ENCODE measurements at places on chromosomes 3 and 15.

DNA sequence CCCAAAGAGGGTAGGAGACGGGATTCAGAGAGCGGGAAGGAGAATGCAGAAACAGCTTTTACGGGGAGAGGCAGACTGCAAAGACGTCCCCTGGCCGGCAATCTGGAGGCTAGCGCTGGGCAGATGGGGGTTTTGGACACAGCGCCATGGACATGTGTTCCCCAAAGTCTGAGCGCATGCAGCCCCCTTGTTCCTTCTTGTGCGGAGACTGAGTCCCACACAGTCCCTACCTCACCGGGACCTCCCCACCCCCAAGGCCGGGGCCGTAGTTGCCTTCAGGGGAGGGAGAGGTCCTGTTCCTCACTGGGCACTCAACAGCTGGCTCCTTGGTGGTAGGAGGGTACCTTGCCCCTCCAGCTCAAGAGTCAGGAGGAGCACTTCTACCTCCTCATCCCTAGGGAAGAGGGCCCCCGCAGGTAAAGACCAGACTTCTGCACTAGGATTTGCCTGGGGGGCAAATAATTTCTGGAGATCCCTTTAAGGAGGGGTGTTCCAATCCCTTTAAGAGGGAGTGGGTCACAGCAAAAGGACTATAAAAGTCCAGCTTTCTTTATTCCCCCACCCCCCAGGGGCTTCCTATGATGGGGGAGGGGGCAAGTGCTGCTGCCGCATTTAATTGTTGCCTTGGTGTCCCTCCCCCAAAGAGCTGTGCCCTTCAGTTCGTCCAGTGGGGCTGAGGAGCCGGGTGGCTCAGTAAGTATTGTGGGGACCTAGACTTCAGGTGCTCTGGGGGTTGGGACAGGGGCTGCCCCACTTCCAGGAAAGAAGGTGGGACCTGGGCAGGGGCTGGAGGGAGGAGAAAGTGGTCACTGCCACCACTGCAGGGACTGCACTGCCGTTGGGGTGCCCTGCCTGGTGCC, 3.6 kb upstream of the BAHD1 start:
- DNase-seq = no peak

DNA sequence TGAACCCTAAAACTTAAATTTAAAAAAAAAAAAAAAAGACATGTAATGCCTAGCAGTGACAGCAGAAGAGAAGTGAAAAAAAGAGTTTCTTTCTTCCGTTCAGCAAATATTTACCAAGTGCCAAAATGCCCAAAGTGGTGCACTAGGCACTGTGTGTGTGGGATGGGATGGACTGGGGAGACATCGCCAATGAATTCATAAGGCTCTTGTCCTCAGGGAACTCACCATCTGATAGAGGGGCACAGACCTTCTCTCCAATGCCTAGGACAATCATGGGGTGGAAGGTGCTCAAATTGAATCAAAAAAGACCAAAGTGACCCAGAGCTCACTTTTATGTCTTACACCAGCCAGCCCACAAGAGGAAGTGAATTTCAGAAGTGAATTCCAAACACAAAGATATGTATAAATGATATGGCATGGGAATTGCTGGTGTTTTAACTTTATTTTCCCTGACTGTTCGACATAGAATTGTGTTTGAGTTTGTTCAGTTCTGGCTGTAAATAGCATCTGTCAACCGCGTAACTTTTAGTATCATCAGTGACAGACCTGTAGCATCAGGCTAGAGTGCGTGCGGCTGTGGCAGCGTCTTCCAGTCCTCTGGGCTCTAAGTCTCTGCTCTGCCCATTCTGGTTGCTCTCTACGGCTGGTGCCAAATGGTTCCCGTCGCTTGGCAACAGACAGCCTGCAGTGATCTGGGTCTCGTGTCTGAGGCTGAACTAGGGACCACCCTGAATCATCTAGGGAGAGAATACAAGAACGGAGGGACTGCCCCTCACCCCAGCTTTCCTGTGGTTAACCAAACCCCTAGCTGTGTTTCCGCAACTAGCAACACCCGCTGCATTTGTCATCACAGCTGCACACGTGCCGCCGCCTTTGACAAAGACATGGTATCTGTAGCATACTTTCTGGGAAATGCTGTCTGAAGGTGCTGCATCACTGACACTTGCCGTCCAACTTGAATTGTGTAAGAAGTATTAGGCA, 154.0 kb upstream of the THBS1 start:
- peak; percentile 57 for DNase-seq

DNA sequence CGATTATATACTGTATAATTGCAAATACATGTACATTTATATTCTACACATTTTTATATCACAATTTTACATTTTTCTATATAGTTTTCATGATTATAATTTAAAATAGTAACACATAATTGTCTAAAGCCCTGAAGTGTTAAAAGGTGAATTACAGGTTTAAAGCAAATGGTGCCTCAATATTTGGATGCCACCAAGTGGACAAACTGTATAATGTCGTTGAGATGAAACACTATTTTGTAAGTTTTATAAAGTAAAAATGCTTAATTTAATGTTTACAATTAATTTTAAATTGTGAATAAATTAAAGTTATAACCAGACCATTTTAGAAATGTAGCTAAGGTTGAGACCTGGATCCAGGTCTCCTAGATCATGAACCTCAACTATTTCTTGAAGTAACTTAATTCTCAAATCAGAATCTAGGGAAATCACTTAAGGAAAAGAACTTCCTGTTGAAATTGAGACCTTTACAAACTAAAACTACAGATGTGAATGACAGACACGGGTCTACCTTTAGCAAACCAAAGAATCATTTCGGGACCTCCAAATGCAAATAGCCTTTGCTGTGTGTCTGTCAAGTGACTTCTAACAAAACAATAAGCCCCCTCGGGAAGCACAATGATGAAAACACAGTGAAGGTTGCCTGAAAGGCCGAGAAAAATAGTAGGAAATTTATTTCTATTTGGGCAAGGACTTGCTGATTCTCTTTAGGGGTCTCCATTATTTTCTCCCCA, 37.8 kb downstream of the EHHADH start:
- no peak for DNase-seq

GRCh38 chr15:61654918-61655317, 405.3 kb downstream of the VPS13C start:
- DNase-seq = no peak

DNA sequence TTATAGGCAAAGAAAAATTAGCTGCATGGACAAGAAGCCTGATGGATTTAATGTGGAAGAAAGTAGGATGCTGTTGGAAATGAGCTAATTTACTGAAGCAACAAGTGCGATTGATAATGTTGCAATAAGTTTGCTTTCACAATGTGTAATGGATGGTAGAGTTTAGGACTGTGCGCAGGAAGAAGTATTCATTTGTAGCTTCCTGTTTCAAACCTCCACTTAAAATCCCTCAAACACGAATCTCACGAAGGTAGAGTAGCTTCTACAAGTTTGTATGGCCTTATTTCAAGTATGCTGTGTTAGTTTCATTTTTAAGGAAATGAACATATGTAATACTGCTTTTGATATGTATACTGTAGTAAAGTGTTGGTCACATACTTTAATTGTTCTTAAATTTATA, 42.3 kb downstream of the KCNH8 start:
- no peak for DNase-seq

- DNase-seq = no peak
These were observed 3.1 kb upstream of the KNSTRN start for GRCh38 chr15:40379374-40379773.

- DNase-seq = no peak
These were observed 676.0 kb downstream of the GRM7 start for GRCh38 chr3:7536921-7537320.

Measured in stimulated activated CD4-positive, alpha-beta T cell treated with anti-CD3 and anti-CD28 coated beads, Interleukin-4, amount 100 ng/mL, for 48 hours (primary cell).